Suppressor macrophage (primary cell): ENCODE measurements at places on chromosomes 6 and 20.

DNA sequence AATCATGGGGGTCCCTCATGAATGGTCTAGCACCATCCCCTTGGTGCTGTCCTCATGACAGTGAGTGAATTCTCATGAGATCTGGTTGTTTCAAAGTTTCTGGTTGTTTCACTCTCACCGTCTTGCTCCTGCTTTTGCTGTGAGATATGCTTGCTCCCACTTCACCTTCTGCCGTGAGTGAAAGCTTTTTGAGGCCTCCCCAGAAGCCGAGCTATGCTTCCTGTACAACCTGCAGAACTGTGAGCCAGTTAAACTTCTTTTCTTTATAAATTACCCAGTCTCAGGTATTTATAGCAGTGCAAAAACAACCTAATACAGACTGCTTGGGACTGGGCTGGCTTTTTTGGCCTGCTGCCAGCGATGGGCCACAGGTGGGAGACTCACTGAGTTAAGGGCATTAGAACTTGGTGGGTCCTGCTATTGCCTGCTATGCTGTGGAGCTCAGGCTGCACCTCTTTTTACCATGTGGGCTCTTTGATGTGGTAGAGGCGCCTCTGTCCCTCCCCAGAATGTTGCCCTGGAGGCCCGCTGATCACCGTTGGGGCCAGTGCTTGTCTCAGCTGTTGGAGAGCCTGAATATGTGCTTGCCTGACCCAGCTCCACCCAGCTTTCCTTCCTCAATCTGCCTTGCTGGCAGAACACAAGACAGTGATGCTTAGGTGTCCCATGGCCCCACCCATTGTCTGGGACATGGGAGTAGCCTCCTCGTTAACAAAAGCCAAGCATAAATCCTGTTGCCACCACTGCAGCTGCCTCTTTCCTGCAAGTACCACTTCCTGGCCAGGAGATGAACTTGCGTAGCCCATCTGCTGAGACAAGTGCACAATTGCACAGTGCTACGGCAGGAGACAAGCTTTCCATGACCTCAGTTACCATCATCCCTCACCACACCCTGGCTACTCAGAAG lies 47.1 kb downstream of the IGF2R start:
- DNase-seq: no peak

DNA sequence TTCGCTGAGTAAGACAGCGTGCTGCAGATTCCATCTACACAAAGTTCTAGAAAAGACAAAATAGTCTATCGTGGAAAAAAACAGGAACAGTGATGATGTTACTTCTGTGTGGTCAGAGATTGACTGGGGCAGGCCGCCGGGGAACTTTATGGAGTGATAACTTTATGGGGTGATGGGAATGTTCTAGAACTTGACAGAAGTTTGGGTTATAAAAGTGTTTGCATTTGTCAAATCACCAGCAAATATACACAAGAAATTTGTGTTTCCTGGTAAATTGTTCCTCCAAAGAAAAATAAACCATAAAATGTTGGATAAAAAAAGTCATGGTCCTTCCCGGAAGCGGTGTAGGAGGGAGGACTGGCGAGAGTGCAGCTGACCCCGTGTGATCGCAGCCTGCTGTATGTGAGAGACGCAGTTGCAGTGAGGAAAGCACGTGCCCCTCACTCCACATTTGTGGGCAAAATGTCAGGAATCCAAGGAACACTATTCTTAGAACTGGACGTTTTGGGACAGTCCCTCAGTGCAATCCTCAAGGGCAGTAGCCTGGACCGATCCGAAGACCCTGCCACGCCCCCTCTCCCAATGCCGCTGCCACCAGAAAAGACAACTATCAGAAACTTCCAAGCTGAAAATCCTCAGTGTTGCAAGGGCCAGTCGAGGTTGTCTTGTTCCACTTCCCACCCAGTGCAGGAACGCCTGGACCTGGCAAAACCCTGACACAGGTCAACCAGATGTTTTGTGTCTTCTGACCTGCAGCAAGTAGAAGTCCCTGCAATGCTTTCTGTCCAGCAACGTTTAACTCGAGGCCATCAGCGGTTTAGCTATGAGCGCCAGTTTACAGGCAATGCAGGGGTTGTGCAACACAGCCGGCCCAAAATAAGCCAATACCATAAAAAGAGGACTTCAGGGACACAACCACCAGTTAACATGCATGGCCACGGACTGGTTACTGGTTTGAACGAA lies 80.5 kb upstream of the QKI start:
- no peak for DNase-seq

GRCh38 chr6:44321210-44321609 lies 8.1 kb upstream of the AARS2 start:
- peak; percentile 33 for DNase-seq

GRCh38 chr6:84549917-84550316 lies 214.5 kb downstream of the TBX18 start:
- DNase-seq: no peak

GRCh38 chr6:62775427-62776022 lies 435.7 kb upstream of the FKBP1C start:
- peak; percentile 21 for DNase-seq

GRCh38 chr6:100255701-100256100 lies 209.0 kb downstream of the SIM1 start:
- DNase-seq: no peak

GRCh38 chr6:78844899-78845298 lies 22.5 kb upstream of the IRAK1BP1 start:
- no peak for DNase-seq

DNA sequence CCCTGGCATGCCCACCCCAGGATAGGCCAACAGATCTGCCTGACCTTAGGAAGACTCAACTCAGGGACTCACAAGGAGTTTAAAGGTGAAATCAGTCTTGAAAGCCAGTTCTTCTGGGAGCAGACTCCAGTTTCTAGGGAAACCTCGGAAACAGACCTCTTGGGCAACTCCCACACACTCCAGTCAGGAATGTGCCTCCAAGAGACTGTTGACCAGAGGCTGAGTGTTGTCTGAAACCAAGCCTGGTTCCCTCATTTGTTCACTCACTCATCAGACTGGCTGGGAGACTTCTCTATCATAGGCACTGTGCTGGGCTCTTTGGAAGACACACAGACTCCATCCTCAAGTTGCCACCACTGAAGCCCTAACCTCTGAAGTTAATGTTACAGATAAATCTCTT lies 1.8 kb downstream of the TREM1 start:
- peak; percentile 17 for DNase-seq

- DNase-seq: no peak
Observed at GRCh38 chr6:129694036-129694435, 15.9 kb downstream of the ARHGAP18 start.

- no peak for DNase-seq
Observed at GRCh38 chr6:76856065-76856464, 607.2 kb downstream of the HTR1B start.

DNA sequence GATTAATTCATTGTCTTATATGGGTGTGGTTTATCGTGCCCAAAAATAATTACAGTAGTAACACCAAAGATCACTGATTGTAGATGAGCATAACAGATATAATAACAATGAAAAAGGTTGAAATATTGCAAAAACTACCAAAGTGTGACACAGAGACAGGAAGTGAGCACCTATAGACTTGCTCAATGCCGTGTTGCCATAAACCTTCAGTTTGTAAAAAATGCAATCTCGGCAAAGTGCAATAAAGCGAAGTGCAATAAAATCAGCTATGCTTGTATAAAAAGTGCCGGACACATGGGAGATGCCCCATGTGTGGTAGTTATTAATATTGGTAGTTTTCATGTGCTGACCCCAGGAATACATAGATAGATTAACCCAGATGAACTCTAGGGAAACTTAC lies 192.6 kb downstream of the NRN1 start:
- no peak for DNase-seq

DNA sequence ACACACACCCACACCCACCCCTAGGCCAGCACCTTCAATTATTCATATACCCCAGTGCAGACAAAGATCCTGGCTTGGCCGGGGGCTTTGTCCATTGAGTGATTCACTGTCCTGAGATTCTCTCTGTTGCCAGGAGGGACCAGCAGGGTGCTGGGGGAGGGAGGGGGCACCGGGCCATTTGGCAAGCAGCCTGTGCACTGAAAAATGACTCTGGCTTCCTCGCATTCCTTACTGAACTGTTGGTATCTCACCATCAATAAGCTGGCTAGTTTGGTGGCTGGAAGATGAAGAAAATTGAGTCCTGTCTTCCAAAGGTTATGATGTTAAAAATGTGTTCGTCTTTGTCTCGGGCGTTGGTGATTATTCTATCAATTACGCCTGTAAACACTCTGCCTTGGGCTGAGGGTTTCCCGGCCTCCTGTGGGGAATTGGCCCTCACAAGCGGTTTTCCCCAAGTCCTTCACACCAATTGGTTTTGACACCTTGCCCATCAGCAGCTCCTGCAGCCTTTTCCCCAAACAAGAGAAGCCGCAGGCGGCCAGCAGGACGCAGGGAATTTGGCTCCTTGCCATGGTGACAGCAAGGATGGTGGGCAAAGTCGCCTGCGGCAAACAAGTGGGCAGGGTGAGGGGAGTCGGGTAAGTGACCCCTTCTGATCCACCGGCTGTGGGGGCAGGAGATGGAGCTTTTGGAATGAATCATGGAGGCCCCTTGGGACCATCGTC lies 4.9 kb downstream of the VSTM2L start:
- no peak for DNase-seq

DNA sequence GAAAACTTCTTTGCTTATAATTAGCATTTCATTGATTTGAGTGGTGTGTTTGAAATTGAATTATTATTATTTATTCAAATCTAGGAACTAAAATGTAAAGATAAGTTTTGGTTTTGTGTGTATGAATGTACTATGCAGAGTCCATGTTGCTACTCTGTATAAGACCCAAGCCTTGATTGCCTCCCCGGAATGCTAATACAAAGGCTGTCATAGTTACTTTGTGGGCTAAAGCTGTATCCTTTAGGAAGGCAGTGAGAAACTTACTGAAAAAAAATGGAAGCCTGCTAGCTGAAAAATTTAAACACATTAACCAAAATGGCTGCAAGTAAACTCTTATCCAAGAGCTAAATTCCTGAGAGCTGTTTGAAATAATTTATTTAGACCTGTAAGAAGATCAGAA lies 213.3 kb downstream of the ZFAND3 start:
- no peak for DNase-seq

GRCh38 chr20:45251884-45252560 lies 2.3 kb downstream of the SLPI start:
- DNase-seq: no peak

- DNase-seq: no peak
Observed at GRCh38 chr6:156875062-156875461, 97.9 kb downstream of the ARID1B start.

DNA sequence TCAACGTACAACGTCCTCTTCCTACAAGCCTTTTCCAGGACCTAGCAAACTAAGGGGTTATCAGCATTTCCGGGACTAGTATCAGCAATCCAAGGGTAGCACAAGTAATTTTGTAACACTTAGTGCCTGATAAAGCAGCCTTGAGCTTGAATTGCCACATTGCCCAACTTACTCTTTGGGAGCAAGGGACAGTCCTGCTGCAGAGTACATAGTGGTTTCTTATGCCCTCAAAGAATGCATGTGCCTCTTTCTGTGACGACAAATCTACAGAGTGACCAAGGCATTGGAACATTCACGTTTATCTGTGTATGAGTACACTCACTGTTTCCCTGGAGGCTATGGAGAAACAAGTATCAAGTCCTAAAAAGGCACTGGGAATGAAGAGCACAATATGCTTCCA lies 3.2 kb upstream of the ID4 start:
- no peak for DNase-seq

- no peak for DNase-seq
Observed at GRCh38 chr20:33352258-33353012, 48.9 kb downstream of the CDK5RAP1 start.

DNA sequence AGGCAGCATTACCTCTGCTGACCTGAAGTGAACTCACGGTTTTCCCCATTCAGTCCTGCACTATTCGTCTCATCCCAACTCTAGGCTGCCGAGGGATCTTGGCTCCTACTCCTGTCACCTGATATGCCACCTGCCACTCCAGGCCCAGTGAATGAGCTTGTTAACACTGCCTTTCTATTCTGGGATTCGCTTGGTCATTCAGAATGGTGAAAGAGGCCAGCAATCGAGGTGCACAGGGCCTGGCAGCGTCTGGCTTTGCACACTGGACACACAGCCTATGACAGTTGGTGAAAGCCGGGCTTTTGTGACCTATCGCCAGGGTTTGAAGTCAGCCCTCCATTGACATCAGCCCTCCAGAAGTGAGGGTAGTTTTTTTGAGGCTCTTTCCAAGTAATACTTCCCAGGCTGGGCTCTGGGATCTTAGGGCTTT lies 59.3 kb upstream of the MYL9 start:
- DNase-seq: no peak

GRCh38 chr6:167341038-167341583 lies 16.2 kb downstream of the TTLL2 start:
- DNase-seq: no peak

GRCh38 chr6:3324262-3324942 lies 65.7 kb downstream of the PSMG4 start:
- peak; percentile 87 for DNase-seq

- peak; percentile 82 for DNase-seq
Observed at GRCh38 chr20:23340524-23340923, 10.1 kb upstream of the NXT1 start.

GRCh38 chr20:210809-211502 lies 16.1 kb upstream of the DEFB129 start:
- DNase-seq: no peak

GRCh38 chr20:46206025-46206424 lies 87.9 kb downstream of the CD40 start:
- DNase-seq: peak; percentile 92

DNA sequence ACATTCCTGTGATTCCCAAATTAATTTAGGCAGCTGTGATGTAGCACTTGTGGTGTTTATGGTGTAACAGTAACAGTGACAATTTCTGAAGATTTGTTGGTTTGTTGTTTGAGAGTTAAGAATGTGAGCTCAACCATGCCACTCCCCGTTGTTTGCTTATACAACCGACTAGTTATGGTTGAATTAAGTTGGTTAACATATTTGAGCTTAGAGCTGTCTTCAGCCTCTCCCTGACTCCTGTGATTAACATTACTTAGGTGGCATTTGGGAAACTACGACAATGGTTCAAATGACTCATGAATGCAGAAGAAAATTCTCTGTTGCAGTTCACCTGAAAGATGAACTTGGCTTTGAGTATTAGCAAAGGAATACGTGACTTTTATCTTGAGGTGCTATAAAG lies 35.9 kb upstream of the PRL start:
- no peak for DNase-seq

DNA sequence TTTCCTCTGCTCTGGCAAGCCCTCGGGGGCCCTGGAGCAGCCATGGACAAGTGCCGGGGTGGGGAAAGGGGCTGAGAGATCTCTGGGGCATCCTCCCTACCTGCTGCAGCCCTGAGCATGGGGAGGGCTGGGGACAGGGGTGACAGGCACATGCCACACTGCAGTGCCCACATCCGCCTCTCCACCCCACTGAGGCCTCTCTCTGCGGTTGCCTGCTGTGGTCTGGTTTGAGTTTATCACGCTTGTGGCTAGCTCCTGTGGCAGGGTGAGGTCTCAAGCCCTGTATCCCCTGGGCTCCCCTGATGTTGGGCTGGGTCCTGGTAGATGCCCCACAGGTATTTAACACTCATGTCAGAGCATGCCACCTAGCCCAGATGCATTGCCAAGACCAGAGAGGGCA lies 52.9 kb upstream of the MLN start:
- DNase-seq: no peak

- DNase-seq: no peak
Observed at GRCh38 chr6:24796616-24797290, 2.0 kb downstream of the ARMH2 start.

GRCh38 chr6:39140556-39141167 lies 25.7 kb upstream of the SAYSD1 start:
- no peak for DNase-seq
